Anterior cingulate cortex (tissue), 58 donors: ENCODE measurements at places on chromosomes 12 and 14.
A peak's percentile ranks its signal among the peaks of the same experiment; 100 is the strongest.

GRCh38 chr14:35304812-35305462 lies 12.8 kb downstream of the PSMA6 start:
- no peak for DNase-seq

DNA sequence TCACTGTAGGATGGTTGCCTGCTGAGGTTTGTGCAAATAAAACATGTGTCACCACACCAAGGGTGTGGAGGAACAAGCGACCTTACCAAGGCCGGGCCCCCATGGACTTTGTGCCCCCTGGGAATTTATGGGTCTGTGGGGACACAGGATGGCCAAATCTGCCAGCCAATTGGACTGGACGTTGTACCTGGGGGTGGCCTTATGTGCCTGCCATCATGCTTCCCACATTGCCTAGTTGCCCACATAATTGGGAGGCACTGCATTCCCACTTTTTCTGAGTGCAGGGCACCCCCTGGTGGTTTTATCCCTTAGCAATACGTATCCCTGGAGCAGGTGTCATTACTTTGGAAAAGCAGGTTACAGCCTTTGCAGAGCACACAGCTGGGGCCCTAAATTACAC lies 92.6 kb upstream of the TMPO start:
- DNase-seq, result no peak

- no peak for DNase-seq
These were observed 306.3 kb downstream of the CACNA1C start for GRCh38 chr12:2358986-2359658.

- DNase-seq, result no peak
These were observed 1.9 kb upstream of the SCFD1 start for GRCh38 chr14:30620178-30620577.

DNA sequence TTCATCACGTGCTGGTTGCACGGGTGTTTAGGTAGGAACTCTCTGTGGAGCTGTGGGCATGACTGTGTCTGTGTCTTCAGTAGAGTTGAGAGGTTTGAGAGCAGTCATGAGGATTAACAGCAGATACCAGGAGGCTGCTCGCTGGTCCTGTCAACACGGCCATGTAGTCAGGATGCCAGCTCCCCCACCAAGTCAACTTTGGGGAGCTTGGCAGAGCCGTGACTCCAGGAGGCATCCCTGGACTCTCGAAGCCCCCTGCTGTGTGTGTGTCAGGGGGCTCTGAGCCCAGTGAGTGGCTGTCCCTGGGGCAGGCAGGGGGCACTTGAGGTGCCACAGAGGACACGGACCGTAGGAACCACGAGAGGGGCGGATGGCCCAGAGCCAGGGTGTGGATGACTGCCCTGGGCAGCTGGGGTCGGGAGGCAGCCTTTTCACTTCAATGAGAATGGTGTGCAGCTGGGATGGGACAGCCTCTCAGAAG lies 7.2 kb upstream of the GPR132 start:
- DNase-seq, result no peak

- DNase-seq, result no peak
These were observed 823 bp upstream of the RAB5B start for GRCh38 chr12:55972911-55973598.

GRCh38 chr12:93780101-93780641 lies 103.0 kb downstream of the CRADD start:
- no peak for DNase-seq

GRCh38 chr14:35378425-35379233 lies 25.9 kb downstream of the NFKBIA start:
- no peak for DNase-seq

DNA sequence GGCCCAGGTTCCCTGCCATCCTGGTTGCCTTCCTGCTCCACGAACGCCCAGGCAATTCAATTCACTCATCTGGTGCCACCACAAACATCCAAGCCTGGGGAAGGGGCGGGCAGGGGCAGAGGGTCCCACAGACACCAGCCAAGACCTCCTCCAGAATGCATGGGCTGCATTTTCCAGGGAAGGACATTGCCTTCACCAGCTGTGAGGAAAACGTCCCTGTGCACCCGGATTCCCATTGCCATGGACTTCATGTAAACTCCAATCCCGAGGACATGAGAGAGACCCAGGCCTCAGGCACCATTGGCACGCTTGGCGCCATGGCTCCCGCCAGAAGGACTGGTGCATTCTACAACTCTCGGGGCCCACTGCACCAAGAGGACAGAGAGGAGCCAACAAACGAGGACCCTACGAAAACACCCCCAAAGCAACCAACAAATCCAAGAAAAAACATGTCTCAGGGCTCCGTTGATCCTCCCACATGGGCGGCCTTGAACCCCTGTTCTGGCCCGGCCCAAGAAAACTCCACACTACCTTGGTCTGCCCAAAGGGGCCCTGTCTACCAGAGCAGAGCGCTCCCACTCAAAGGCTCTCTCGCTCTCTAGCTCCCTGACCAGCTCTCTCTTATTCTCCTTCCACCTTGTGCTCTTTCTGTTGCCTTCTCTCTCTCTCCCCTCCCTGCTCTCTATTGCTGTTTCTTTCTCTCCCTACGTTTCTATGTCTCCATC lies 183.9 kb downstream of the ALG10 start:
- DNase-seq, result no peak

DNA sequence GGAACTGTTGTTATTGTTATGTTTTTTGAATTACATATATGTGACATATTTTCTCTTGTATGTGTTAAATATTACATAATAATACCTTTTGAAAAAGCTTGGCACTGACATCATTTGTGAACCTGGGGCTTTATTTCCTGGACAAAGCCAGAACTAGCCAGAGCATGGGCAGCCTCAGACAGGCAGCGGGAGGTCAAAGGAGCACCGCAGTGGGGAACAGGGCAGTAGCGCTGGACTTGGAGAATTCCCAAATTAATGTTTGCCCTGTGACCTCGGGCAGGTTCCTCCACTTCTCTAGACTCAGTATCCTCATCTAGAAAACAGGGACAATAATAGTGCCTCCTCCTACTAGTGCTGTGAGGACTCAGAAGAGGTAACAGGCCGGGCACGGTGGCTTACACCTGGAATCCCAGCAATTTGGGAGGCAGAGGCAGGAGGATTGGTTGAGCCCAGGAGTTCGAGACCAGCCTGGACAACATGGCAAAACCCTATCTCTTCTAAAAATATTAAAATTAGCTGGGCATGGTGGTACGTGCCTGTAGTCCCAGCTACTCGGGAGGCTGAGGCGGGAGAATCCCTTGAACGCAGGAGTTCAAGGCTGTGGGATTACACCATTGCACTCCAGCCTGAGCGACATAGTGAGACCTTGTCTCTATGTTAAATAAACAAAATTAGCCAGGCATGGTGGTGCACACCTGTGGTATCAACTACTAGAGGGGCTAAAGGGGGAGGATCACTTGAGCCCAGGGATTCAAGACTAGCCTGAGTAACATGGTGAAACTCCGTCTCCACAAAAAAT lies 27.3 kb upstream of the ITPK1 start:
- DNase-seq, result no peak

GRCh38 chr14:71333705-71334104 lies 426.4 kb downstream of the PCNX1 start:
- DNase-seq, result no peak

DNA sequence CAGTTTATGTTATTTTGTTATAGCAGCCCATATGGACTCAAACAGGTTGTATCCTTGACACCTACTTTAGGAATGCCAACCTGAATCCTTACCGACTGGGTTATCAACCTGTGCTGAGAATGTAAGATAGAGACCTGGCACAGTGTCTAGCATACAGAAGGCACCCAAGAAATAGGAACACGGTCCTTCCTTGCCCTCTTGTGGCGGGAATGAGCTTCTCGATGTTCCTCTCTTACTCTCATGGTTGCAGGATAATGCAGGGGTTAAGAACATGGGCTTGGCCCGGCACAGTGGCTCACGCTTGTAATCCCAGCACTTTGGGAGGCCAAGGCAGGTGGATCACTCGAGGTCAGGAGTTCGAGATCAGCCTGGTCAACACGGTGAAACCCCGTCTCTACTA lies 6.5 kb downstream of the C12orf43 start:
- no peak for DNase-seq

- DNase-seq, result no peak
These were observed 43.5 kb downstream of the B4GALNT3 start for GRCh38 chr12:503111-503761.

DNA sequence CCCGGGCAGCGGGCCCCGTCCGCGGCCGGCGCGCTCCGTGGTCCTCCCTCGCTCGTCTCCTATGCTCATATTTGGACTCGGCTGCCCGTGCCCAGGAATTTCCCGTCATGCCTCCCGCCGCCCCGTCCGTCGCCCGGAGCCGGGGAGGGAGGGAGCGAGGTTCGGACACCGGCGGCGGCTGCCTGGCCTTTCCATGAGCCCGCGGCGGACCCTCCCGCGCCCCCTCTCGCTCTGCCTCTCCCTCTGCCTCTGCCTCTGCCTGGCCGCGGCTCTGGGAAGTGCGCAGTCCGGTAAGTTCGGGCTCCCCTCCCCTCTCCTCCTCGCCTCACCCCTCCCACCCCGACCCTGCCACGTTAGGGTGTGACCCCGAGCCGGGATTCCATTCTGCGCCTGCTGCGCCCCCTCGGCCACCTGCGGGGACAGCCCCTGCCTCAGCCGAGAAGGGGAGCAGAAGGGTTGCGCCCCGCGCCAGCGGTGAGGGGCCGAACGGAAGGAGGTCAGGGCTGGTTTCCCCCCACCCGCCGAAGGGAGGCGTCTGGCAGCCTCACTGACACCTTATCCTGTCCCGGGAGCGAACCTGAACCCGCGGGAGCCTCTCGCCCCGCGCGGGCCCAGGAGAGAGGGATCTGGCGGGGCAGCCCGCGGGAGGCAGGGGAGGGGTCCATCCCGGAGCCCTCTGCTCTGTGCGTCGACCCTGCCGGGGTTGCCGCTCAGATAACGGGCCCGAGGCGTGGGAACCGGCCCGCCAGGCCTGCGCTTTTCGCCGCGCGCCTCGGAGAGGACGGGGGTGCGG lies at the start of gene MSRB3:
Gene MSRB3, plus strand, starts transcription at position 108 of the 793 bp plus-strand sequence. CDS start 29,897 bp downstream, outside the sequence.
- peak; percentile 46 for DNase-seq

DNA sequence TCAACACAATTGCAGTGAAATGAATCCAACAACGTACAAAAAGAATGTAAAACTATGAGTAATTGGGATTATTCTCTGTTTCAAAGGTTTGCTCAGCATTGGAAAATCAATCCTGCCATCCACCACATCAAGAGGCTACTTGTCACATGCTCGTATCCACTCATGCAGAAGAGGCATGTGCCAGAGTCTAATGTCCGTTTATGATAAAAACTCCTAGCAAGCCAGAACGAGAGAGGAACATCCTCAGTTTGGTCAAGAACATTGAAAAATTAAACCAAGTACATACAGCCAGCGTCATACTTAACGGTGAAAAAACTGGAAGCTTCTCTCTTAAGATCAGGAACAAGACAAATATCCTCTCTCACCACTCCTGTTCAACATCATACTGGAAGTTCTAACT lies 563.9 kb upstream of the TMEM132C start:
- DNase-seq, result no peak

GRCh38 chr14:64421166-64421565 lies 33.0 kb downstream of the MTHFD1 start:
- peak; percentile 7 for DNase-seq

DNA sequence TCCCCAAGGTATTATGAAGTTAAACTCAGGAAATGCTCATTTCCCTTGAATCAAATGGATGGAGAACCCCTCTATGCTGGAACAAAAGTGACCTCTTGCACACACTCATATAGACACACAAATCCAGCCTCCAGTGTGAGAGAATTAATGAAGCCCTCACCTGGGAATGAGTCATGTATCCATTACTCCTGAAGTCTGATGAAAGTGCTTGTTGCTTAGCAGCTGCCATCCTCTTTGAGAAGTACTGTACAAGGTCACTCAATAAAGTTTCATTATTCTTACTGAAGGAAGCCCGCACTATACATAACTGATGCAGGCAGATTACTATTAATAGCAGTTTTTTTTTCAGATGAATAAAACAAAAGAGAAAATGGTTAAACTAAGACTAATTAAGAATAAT lies 102.3 kb downstream of the RERG start:
- no peak for DNase-seq

DNA sequence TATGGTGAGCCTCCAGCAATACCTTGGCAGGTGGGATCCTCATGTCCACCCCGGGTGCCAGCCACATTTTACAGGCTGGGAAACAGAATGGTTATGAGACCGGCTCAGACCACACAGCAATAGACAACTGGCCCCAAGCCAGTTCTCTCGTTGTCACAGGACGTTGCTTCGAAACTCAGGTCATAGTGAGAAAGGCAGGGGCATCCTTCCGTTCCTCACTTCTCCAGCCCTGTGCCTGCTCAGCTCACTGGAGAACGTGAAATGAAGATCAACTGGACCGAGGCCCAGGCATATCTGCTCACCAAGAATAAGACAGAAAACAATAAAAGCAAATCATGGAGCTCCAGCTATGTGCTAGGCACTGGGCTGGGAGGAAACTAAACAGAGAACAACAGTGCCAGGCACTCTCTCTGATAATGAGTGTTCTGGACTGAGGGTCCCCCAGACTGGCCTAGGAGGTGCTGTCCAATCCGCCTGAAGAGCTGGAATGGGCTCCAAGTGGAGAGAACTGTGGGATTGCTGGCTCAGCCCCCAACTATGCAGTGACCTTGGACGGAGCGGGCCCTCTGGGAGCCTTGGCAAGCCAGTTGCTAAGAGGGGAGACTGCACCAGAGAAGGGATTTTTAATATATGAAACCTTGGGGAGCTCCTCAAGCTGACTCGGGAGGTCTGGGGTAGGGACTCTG lies 18.8 kb upstream of the FAIM2 start:
- no peak for DNase-seq

DNA sequence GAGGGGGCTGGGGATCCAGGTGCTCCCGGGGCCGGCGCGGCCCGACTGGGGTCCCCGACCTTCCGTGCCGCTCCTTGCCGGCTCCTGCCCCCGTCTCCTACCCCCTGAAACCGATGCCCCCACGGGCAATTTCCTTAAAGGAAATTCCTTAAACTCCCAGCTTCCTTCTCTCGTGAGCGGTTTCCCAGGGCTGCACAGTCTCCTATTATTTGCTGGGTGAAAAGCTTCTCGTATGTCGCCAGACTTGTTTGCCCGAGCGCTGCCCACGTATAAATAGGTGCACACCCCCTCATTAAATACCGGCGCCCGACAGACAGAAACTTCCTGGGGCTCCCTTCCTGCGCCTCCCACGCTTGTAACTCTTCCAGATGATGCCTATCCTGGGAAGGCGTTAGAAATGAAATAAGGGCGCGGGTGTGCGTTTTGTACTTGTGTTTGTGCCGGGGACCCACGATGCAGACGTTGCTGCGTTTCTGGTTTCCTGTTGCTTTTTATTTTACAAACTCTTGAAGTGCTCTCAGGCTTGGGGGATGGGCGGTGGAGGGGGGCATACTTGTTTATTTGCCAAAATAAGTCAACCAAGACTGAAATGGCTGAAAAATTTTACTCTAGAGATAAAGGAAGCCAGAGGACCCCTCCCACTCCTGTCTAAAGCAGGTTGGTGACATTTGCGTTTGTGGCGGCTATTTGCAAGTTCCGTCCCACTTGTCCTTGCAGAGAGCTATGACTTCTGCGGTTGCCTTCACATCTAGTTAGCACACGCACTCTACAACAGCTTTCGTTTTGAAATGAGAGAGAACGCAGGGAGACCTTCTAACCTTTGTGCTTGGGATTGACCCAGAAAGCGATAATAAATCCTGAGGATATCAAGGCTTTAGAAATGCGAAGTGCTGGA lies 1.0 kb downstream of the HIP1R start:
- peak; percentile 46 for DNase-seq

- no peak for DNase-seq
These were observed 9.7 kb upstream of the UBC start for GRCh38 chr12:124923905-124924734.

GRCh38 chr12:51908876-51909592 lies 1.7 kb downstream of the ACVRL1 start:
- no peak for DNase-seq
